ENCODE measurements at places on chromosomes 1 and 21.

DNA sequence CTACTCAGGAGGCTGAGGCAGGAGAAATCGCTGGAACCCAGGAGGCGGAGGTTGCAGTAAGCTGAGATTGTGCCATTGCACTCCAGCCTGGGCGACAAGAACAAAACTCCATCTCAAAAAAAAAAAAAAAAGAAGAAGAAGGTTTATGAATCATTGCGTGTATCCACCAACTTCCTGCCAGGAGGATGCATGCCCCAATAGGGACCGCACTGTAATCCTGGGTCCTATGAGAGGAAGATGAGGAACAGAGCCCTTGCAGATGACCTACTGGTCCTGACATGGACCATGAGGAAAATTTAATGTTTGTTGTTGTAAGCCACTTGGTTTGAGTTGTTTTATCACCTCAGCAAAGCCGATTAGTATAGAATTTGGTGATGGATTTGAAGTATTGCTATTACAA lies 56.7 kb downstream of the PTGS2 start:
- no peak for DNase-seq

DNA sequence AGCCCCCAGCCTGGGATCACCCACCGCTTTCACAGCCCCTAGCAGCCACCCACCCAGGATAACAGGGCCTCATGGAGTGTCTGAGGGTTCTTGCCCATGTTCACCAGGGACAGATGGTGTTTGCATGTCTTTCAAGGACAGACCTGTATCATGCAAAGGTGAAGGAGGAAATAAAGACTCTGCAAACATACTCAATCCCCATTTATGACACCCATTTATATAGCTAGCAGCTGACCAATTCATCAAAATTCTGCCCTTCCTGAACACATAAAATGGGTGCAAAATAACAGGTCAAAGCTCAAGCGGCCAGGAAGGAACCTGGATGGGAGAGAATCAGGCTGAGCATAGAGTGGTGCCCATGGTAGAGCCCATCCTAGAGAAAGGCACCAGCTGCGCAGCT lies 32.8 kb upstream of the LYPD8 start:
- no peak for DNase-seq

DNA sequence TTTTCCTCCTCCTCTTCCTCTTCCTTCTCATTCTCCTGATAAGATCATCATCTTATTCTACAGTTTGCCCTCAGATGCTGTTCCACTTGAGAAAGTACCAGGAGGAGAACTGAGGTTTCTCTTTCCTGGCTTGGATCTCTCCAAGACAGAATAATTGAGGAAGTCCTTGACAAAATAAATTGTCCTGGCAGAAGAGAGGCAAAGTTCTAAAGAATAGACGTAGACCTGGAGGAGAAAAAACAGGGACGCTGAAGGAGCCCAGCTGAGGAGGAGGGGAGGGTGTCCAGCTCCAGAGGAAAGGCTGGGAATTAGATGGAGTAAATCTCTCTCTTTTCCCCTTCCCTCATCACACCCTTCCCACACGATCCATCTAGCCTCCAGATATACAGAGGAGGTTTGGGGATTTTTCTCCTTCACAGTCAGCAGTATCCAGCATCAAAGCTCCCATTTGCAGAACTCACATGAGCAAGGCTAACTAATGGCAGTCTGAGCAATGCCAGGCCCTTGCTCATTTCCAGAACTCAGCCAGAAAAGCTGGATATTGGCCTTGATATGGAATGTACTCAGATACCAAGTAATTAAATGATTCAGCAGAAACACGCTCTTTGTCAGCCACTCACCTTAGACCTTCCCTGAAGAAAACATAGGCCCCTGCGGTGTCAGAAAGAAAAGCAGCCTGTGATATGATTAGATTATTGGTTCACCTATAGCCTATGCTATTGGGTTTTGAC lies 5.1 kb upstream of the GNG12 start:
- DNase-seq, result no peak

GRCh38 chr1:231058416-231059109 lies 18.5 kb upstream of the FAM89A start:
- DNase-seq, result no peak
